Mucosa of gallbladder (tissue), 1 donor: ENCODE measurements at places on chromosomes 2 and 18. TPM values are rescaled to one million over a fixed set of nuclear protein-coding genes. Genes with fewer than 3 reads are reported as not detected.

- DNase-seq = no peak
Measured at GRCh38 chr2:74668087-74668486, 14.0 kb downstream of the SEMA4F start.

The TSPYL6 gene
- total RNA-seq = not detected

- no peak for DNase-seq
Measured at GRCh38 chr2:54456612-54457322, 640 bp downstream of the SPTBN1 start.

The ACMSD gene
- 47.0 TPM for total RNA-seq

GRCh38 chr2:100948942-100949811 lies 52.9 kb upstream of the RPL31 start:
- no peak for DNase-seq

- no peak for DNase-seq
Measured at GRCh38 chr18:44899832-44900231, 219.1 kb downstream of the SETBP1 start.

The UGT1A10 gene
- 47.5 TPM for total RNA-seq

The COMMD1 gene
- total RNA-seq = 35.0 TPM

The PIEZO2 gene
- 1.5 TPM for total RNA-seq

- no peak for DNase-seq
Measured at GRCh38 chr2:106956879-106957278, 70.9 kb upstream of the ST6GAL2 start.

GRCh38 chr2:133489641-133490410 lies 78.4 kb downstream of the NCKAP5 start:
- DNase-seq = peak; percentile 15

GRCh38 chr2:14735696-14736095 lies 103.2 kb downstream of the LRATD1 start:
- no peak for DNase-seq

The PDE6D gene
- total RNA-seq = 24.4 TPM

The AKAIN1 gene
- not detected for total RNA-seq

The LRATD1 gene
- 33.4 TPM for total RNA-seq
